ENCODE measurements at places on chromosomes 2 and 18.

DNA sequence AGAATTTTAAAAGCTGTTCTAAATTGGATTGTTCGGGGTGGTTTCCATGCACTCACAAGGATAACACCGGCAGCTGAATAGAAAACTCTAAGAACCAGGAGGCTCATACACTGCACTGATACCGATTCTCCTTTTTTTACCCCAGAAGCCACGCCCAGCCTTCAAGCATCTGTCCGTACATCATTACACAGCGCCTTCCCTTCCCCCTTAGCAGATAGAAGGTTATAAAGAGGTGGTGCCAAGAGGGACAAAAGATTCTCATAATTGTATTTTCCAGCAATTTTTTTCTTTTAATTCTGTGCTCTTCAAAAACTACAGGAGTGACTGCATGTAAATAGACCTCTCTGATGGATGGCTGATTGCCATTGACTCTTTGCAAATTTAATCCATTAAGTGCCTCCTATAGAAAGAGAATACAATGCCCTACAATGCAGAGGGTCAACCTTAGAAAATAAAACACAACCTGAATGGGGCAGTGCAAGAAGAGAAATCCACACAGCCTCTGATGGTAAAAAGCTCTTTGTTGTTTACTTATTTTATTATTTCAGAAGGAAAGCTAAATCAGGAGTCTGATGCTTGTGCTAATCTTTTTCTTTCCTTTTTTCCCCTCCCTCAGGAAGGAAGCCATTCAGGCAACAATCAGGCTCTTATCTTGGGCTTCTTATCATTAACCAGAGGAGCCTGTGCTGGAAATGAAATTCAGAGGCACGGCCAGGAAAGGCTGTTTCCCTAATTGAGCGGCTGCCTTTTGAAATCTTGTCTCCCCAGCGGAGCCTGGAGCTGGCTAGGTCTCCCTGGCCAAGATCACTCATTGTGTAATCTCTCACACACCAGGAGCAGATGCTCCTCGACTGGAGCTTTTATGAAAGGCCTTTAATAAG, 198.9 kb upstream of the NABP1 start:
- no peak for DNase-seq

DNA sequence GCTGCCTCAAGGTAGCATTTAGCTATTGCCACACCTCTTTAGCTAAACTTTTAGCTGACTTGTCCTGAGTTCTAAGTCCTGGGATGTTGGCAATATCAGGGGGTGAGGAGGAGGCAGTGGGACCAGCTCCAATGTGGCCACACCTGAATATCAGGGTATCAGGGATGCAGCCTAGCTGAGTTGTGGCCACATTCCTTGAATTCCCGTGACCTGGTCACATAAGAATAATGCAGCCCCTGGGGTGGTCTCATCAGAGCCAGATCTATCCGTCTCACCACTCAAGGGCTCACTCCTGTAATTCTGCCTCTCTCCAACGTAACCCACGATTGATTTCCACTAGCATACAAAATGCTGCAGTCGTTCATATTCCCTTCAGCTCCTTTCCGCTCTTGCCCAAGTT, 11.6 kb upstream of the TAF1B start:
- no peak for DNase-seq

DNA sequence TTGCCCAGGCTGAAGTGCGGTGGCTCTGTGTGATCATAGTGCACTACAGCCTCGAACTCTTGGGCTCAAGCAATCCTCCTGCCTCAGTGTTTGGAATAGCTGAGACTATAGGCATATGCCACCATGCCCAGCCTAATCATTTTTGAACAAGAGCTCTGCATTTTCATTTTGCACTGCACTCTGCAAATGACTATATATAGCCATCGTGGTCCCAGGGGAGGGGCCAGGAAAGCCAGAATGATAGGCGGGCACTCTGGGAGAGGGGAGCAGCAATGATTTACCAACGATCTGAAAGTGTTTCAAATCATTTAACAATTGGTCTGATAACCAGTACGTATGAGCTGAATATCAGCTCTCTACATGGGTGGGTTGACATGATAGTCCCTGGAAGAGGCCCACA, 22.3 kb upstream of the ST3GAL5 start:
- no peak for DNase-seq

DNA sequence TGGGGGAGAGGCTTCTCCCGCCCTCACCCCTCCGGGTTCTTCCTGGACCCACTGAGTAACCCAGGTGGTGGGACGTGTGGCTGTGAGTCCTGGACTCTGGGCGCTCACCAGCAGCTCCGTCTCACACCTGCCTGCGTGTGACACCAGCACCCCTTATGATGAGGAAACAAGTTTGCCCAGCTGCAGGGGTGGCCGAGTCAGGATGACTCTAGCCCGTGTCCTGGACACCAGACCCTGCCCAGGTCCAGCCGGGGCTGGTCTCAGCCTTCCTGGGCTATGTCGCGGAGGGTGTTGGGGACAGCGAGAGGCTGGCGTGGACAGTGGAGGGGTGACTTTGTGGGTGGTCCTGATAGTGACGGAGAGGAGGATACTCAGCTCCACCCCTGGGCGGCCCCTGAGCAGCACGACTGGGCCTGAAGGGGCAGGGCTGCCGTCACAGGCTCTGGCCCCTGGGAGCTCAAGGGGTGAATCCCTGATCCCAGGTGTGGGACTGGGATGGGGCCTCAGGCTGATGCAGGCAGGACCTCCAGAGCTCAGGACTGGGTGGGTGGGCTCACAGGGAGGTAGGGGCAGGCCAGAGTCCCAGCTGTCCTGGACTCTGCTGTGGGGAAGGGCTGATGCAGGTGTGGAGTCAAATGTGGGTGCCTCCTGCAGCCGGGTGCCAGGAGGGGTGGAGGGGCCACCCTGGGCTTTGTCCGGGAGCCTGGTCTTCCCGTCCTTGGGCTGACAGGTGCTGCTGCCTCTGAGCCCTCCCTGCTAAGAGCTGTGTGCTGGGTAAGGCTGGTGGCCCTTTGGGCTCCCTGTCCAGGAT, 3.7 kb downstream of the GPR35 start:
- no peak for DNase-seq

GRCh38 chr2:150259746-150260145, 227.7 kb downstream of the RND3 start:
- DNase-seq, result no peak

DNA sequence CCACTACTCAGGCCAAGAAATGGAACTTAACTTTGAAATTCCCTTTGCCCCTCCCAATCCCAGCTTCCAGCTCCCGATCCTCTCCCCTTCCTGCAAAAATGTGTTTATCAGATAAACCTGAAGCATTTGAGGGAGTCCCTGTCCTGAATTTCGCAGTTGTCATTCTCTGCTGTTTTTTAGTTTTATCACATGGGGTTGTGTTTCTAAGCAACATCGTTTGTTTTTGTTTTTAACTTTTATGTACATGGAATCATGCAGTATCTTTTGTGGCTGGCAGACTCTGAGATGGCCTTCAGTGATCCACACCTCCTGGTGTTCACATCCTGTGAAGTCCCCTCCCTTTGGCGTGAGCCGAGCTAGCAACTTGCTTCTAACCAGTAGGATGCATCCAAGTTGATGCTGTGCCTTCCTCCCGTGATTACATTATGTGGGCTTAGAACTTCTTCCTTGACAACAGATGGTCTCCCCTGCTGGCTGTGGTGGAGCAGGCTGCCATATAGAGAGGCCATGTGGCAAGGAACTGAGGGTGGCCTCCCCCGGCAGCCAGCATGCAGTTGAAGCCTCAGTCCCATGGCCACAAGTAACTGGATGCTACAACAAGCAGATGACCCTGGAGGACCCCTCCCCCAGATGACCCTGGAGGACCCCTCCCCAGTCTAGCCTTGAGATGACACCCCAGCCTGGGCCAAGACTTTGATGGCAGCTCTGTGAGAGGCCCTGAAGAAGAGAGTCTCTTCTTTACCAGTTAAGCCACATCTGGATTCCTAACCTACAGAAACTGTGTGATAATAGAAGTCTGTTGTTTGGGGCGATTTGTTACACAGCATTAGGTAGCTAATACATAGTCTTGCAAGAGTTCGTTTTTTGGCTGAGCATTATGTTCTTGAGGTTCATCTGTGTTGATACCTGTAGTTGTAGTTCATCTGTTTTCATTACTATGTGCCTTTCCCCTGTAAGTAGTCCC, 27.7 kb downstream of the SH3BP4 start:
- DNase-seq, result no peak

GRCh38 chr2:66364495-66365333, 70.2 kb upstream of the MEIS1 start:
- DNase-seq, result peak; percentile 12

- no peak for DNase-seq
These were observed 58.6 kb downstream of the NCK2 start for GRCh38 chr2:105803337-105803736.

GRCh38 chr2:101249826-101250225, 2.9 kb upstream of the CNOT11 start:
- DNase-seq, result no peak

DNA sequence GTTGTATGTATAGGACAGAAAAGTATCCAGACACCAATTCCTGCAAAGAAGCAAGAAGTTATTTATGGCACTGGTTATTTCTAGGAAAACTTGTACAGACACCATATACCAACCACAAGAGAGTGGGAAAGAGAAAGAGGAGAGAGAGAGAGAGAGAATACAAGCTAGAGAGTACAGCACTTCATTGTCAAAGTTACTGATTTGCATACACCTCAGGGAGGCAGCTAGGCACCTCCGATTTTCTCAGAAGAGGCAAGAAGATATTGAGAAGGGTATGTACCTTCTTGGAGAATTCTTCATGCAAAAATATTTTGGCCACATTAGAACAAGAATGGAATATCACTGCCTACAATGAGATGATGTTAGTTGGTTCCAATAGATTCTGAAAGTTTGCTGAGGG, 333.9 kb upstream of the PIK3C3 start:
- no peak for DNase-seq

DNA sequence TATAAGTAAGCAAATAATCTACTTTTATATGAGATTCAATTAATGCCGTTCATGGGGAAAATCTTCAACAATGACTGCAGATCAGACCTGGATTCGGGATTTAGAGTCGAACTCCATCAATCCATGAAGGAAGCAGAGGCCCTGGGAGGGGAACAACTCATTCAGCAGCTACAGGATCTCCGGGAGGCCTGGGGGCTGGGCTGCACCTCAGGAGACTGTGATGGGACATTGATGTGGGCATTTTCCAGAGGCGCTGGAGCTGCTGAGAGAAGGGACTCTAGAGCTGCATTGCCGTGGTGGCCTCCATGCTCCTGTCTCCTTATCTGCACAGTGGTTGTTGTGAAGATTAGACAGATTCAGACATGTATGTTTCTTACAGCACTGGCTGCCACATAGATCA, 76.9 kb downstream of the MYT1L start:
- DNase-seq, result no peak

Data from ACHN (cell line).